ENCODE measurements at places on chromosomes 2 and 18.

DNA sequence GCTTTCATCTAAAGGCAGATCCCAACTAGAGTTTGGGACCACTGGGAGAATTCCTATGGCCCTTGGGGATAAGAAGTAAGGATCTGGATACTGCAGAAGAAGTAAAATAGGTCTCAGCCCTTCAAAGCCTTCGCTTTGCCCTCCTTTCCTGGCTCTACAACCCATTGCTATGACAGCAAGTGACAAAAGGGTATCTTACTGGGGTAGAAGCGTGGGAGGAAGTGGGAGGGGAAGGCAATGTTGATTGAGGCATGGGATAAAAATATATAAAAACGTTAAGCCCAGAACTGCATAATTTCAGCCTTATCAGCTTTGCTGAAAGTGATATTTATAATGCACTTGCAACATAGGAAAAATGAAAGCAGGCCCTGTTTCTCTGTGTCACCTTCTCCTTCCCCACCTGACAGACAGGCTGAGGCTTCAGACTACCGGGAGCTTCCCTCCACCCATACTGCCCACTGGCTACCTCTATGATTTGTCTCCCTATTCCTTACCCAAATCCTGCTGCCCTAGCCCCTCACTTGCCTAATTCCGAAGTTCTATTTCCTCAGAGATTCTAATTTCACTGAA, 14.9 kb upstream of the SOS1 start:
- no peak for DNase-seq

GRCh38 chr2:196252408-196253115, 81.2 kb upstream of the STK17B start:
- DNase-seq = no peak

GRCh38 chr2:56630286-56630685, 446.5 kb downstream of the CCDC85A start:
- no peak for DNase-seq

- DNase-seq = no peak
Observed at GRCh38 chr18:72848503-72849237, 19.1 kb downstream of the NETO1 start.

- no peak for DNase-seq
Observed at GRCh38 chr2:238203973-238204683, 633 bp upstream of the ILKAP start.

DNA sequence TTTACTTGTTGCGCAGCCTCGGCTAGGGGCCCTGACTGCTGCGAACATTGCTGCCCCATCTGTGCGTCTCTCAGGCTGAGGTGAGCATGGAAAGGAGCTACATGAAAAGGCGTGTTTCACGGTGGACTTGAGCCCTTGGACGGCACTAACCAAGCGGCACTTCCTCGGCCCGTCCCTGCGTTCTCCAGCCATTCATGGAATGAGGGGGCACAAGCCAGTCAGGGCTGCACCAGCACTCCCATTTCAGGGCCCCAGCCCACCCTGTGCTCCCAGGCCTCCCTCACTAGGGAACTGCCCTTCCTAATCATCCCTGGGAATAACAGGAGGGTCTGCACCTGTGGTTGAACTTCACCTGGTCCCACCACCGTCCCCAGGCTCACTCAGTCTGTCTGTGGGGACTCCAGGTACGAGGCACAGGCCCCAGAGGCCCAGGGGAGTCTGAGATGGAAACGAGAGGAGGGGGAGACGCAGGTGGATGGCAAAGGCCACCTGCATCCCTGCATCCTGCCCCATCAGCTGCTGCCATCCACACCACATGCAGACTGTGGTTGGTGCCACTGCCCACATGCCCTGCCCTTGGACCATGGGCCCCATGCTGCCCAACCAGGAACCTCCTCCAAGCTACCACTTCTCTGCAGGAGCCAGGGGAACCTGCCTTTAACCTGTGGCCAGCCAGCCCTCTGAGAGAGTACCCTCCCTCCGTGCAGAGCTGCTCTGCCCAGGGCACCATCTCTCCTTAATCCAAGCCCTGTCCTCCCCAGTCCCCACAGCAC, 99.7 kb downstream of the EIPR1 start:
- no peak for DNase-seq

DNA sequence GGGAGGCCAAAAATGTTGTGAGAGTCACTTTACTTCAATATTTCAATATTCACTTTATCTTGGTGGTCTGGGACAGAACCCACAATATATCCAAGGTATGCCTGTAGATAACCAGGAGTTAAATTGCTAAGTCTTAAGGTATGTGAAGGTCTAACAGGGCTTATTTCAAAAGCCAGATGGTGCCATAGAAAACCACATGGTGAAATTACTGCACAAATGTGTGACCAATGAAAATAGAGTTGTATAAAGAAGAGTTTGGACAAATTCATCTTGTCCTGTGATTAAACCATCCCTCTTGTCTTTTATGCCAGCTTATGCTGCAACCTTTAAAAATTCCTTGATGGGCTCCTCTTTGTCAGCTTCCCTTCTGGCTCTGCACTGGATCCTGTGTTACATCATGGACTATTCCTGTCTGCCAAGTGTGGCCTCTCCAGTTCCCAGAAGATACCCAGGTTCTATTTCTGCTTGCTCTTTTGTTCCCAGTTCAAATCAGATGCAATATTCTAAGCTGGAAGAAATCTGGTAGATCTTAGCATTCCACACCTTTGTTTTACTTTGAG, 46.8 kb downstream of the ANTXR1 start:
- DNase-seq = no peak

- DNase-seq = no peak
Observed at GRCh38 chr2:168085801-168086361, 161.5 kb downstream of the STK39 start.

- no peak for DNase-seq
Observed at GRCh38 chr18:56987236-56987635, 159.7 kb upstream of the BOD1L2 start.

- DNase-seq = no peak
Observed at GRCh38 chr2:22497789-22498188, 887.2 kb upstream of the KLHL29 start.

DNA sequence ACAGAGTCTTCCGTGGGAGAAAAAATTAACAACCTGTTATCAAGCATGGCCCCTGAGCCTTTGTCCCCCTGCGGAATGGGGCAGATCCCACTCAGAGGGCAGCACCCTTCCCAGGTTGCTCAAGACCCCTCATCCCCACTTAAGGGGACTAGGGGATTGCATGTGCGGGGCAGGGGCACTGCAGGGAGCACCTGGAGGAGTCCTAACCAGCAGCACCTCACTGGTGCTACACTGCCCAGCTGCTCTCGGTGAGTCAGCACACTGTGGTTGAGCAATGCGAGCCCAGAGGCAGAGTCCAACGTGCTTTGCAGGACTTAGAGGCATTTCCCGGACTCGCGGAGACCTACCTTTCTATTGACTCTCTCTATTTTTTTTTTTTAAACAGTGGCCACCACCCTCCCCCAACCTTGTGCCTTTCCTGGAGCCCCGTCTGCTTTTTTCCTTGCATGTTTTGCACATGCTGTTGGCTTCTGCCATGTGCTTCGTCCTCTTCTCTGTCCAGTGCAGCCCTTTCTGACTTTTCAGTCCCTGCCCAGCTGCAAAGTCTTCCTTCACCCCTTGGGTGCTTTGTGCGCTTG, 74.0 kb downstream of the IL1R2 start:
- DNase-seq = no peak

GRCh38 chr2:75539955-75540716, 20.6 kb downstream of the EVA1A start:
- DNase-seq = no peak

DNA sequence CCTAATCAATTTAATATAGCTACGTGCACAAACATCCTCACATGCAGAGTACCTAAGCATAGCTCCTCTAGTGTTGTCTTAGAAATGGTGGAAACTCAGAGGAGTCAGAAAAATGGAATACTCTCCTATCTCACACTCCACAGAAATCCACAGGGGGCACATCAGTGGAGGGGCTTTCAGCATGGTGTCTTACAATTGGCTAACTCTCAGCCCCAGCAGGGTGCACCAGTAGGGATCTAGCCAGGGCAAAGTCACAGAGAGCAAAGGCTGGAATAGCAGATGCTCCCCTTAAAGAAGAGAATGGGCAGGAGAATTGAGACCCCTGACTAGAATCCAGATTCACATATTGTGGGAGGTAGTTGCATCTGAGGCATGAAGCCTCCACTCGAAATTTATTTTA, 135.7 kb downstream of the MAIP1 start:
- no peak for DNase-seq

DNA sequence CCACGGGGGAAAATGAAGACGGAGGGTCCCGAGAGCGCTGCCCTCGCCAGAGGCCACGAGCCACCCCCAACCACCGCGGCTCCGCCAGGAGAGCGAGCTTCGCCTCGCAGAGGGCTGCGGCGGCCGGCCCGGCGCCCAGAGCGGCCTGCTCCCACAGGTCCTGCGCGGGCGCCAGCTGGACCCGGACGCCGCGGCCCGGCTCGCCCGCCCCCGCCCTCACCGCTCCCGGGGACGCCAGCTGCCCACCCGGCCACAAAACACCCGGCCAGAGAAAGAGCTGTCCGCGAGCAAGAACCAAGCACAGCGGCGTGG, 709 bp downstream of the PTPN2 start:
- DNase-seq = no peak

DNA sequence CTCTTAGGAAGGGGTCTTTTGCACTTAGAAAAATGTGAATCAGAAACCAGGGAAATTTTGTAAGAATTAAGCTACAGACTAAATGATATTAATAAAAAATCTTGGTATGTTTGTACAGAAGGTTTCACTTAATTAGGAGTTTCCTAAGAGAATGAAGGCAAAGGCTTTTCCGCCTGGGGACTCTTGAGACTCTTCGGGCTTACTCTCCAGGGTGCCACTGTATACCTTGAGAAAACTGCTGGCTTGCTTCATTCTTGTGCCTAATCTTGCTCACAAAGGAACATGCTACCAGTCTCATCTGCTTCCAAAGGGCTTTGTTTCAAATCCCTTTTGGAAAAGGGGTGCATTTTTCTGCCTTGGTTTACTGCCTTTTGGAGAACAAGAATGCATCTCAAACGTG, 49.5 kb downstream of the ACTR2 start:
- DNase-seq = no peak

GRCh38 chr18:4412286-4412685, 42.8 kb downstream of the DLGAP1 start:
- DNase-seq = no peak

GRCh38 chr2:39689876-39690275, 24.2 kb downstream of the TMEM178A start:
- no peak for DNase-seq

GRCh38 chr2:236583621-236584203, 14.1 kb downstream of the ACKR3 start:
- DNase-seq = no peak

GRCh38 chr2:128154225-128154624, 63.2 kb downstream of the UGGT1 start:
- no peak for DNase-seq

- peak; percentile 55 for DNase-seq
Observed at GRCh38 chr18:76687304-76687962, 134.9 kb upstream of the ZNF236 start.

- no peak for DNase-seq
Observed at GRCh38 chr2:72678024-72678423, 147.8 kb downstream of the EXOC6B start.

DNA sequence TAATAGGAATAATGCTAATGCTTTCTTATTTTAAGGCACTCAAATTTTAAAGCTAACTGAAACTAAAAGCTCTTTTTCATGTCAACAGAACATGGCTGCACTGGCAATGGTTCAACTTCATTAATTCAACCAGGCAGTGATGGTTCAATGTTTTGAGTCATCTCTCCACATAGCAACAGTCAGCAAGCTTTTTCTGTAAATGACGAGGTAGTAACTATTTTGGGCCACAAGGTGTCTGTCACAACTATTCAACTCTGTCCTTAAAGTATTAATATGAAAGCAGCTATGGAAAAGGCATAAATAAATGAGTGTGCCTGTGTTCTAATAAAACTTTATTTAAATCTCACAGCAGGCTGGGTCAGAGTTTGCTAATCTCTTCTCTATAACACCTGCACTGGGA, 1425.6 kb upstream of the PIK3C3 start:
- no peak for DNase-seq
